ENCODE measurements at places on chromosomes 6 and 20.

DNA sequence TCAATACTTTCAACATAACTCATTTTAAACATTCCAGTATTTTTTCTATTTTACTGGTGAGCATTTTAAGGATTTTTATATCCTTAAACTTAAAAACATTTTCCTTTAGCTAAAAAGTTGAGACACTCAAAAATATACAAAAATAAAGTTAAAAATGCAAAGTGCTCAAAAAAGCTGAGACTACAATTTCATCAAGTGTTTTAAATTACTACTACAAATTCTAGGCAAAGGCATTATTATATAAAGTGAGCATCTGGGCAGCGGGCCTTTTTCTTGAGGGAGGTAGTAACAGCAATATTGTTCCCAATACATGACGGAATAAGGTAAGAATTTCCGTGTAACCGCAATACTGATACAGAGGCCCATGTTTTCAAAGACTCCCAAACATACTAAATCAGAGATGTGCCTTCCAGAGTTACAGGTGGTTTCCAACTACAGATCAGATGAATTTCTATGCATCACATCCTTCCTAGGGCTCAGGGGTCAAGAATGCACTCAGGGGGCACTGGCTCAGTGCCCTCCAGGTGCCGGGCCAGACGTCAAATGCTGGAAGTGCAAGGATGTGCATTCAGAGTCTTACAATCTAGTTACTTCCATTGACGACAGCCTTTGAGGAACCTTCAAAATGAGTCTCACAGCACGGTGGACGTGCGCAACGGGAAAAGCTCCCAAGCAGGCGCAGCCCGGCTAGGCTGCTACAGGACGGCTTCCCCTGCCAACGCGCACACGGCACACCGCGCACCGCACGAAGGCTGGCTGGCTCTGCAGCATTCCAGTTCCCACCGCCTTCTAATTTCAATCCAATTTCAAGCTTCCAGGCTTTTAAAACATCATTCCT lies 1.7 kb downstream of the PHF10 start:
- no peak for DNase-seq

- no peak for DNase-seq
These were observed 259.5 kb downstream of the SOD2 start for GRCh38 chr6:159433550-159433949.

- peak; percentile 12 for DNase-seq
These were observed 300.2 kb downstream of the UTRN start for GRCh38 chr6:144585217-144585814.

GRCh38 chr20:17666481-17666880 lies 15.6 kb downstream of the RRBP1 start:
- no peak for DNase-seq

DNA sequence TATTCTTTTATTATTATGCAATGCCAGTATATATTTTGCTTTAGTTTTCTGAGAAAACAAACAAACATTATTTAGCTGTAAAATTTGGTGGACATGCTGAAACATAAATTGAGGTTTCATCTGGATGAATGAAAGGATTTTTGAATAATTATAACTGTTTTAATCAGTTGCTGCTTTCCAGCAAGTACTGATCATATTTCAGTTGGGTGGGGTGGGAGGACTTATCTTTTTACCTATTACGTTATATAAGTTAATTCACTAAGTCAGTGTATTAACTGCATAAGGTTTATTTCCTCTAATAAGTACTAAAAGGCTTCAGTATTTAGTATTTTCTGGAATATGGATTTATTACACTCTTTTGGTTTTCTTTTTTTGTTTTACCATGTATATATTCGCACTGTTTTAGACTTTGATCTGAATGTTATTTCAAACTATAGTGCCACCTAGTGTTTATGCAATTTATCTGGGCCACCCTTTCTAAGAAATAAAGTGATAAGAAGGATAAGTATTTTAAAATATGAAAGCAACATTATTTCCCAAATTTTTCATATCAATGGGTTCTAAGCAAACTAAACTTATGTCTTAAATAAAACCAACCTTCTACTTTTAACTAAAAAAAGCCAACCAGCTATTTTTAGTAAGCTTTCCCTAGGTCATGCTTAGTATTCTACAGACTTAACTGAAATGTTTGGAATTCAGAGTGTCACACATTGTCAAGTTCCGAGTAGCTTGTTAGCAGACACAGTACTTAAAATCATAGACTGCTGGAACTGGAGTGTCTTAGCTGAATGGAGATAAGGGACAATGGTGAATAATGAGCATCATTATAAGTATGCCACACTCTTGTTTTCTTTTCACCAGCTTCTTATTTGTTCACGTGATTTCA lies 105.4 kb upstream of the MCHR2 start:
- DNase-seq: no peak

DNA sequence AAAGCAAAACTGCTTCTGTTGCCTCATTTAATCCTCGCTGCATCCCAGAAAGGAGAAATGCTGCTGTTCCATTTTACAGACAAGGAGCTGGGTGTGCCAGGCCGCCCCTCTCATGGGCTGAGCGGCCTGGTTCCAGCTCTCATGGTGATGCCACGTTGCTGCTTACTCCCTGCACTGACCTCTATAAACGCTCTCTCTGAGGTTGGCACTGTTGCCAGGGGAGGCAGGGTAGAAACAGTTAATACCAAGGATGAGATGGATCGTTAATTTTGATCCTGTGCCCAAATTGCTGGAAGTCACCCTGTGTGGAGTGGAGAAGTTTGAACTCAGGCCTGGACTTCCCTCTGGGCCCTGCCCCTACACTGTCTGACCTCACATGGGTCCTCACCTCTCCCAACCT lies 25.6 kb downstream of the SIRPA start:
- no peak for DNase-seq

DNA sequence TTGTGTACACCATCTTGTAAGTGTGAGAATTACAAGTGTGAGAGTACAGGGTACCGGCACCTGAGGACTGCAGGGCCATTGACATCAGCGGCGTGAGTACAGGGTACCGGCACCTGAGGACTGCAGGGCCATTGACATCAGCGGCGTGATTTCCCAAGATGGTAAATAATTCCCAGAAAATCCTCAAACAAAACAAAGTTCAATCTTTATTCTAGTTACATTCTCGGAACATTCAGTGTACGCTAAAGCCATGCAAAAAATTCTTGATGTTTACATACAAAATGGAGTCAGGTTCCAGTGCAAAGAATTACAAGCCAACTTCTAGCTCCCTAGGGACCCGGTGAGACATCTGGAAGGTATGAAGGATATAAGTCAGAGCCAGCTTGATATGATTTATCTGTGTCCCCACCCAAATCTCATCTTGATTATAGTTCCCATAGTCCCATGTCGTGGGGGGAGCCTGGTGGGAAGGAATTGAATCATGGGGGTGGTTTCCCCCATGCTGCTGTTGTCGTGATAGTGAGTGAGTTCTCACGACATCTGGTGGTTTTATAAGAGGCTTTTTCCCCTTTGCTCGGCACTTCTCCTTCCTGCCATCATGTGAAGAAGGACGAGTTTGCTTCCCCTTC lies 172.7 kb downstream of the TTLL2 start:
- no peak for DNase-seq

DNA sequence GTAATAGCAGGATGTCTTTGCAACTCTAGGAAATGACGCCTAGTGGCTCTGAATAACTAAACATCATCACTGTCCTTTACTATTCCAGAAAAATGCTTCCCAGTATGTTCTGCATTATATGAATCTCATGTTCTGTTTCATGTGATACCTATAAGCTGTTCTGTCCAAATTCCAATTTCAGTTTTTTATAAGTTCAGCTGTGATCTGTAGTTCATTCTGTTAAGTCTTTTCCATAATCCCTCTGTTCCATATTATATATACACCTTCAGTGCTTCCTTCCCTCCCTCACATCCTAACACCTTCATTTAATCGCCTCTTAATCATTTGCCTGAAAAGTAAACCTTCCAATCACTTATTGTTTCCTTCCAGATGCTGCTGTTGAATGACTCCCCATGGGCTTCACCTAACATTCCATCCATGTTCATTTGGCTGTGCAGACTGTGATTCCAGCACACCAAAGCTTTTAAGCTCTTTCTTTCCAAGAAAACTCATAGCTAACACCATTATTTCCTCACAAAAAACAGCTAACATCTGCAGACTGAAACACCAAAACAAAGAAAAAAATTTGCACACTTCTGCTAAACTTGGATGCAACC lies 18.6 kb downstream of the HMGCLL1 start:
- no peak for DNase-seq

DNA sequence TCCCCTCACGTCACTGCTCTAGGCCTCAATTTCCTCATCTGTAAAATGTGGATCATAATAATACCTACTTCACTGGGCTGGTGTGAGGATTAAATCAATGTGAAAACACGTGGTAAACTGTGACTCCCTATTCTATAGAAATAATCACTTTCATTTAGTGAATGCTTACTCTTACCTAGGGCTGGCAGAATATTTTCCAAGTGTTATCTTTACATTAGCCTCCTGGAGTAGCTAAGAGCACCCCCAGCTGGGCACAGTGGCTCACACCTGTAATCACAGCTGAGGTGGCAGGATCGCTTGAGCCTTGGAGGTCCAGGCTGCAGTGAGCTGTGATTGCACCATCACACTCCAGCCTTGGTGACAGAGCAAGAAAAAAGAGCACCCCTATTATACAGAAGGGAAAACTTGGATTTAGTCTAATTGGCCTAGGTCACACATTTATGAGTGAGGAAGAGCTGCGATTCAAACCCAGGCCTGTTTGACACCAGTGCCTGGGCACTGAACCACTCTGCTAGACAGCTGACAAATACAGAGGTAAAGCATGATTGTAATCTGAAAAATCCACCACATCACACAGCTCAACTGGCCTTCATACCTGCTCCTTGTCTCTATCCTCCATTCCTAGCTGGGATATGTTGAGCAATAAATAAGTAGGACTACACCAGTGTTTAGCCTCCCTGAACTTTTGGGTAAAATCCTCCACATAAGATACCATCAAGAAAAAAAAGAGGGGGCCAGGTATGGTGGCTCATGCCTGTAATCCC lies 1.4 kb upstream of the SNTA1 start:
- DNase-seq: no peak

GRCh38 chr20:53186635-53187034 lies 214.5 kb downstream of the TSHZ2 start:
- DNase-seq: no peak

DNA sequence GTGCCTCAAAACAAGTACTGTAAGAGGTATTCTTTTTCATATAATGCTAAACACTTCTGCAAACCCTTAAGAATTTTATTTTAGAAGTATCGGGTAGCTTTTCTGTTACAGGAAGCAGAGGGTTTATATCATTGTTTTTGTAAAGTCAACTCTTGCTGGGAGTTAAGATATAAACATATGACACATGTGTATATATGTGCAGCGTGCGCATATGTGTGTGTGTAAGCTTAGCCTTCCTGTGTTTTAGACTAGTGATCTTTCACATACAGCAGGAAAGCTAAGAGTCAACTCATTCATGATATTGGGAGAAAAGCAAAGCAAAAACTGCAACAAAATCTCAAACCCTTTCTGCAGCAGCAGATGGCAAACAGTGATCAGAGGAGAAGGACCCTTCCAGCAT lies 102.4 kb downstream of the ARID1B start:
- no peak for DNase-seq

GRCh38 chr20:573414-574296 lies 30.1 kb upstream of the CSNK2A1 start:
- DNase-seq: no peak

GRCh38 chr20:49303065-49303552 lies 25.3 kb upstream of the ZNFX1 start:
- no peak for DNase-seq

DNA sequence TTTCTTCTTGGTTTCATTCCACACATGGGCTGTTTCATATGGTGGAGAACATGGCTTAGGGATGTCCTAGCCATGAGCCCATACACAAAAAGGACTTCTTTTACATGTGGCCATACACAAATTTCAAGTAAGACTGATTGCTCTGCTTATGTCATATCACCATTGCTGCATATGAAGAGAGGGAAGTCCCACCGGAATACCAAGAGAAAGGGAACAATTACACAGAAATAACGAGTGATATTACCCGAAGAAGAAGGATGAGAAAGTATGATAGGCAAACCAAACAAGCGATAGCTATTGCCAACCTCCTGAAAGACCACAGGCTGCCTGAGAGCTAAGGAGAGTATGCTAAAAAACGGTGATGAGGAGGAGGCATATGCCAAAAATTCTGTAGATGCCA lies 70.5 kb upstream of the TNFRSF21 start:
- DNase-seq: peak; percentile 41

- no peak for DNase-seq
These were observed 62.0 kb downstream of the FHL5 start for GRCh38 chr6:96624957-96625356.

DNA sequence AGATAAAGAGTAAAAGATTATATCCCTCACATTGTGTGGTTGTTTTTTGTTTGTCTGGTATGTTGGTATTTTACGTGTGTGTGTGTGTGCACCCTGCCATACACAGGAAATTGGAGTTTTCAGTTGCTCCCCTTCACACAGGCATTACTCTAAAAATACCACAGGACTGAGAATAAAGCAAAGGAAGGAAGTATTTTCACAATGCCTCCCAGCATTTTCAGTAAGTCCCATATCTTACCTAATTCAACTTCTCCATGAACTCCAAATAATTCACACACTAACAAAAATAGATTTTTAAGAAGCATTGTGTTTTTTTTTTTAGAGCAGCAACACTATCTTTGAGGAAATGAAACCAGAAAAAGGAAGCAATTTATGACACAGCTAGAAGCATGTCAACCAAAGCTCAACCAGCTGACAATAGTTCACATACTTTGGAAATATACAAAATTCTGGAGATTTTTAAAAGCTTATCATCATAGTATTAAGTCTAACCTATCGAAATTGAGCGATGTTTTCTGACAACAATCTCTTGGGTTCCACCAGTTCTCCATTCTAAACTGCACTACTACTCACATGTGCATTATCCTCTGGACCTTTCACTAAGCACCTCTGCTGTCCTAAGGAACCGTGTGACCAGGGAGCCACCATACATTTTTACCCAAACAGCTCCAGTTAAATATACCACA lies 2.1 kb downstream of the UBE2J1 start:
- DNase-seq: no peak

DNA sequence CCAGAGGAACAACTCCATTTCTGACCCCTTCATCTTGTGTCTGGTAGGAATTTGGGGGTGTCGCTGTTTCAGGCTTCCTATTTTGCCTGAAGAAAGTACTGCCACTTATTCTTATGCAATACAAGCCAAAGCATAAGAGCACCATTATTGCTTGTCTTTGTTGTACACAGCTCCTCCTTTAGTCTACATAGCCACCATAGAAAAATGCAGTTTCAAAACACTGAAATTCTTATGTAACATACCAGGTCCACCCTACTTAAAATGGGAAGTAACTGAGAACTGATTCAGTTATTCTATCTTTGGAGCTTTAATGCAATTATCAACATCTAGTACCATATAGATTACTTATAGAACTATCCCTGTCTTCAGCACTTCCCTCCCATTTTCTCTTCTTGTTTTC lies 255.5 kb downstream of the ARHGAP18 start:
- no peak for DNase-seq

- DNase-seq: no peak
These were observed 193.9 kb downstream of the MMUT start for GRCh38 chr6:49269190-49269589.

DNA sequence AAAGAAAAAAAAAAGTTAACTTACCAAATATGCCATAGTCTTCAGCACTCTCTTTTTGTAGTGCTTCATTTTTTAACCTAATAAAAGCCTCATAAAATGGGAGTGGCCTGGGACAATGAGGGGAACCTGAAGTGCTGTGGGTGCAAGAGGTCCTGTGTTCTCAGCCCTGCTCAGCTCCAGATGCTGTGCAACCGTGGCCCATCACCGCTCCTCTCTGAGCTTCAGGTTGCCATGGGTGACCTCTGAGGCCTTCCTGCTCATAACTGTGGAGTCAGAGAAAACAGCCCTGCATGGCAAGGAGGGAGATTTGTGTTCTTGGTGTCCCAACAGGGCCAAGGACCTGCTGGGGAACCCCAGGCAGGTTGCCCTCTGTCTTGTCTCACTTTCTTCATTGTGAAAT lies 10.0 kb downstream of the TCF15 start:
- no peak for DNase-seq
